Sigmoid colon (tissue), 7 donors: ENCODE measurements at places on chromosomes 1 and 21. TPM values are rescaled to one million over a fixed set of nuclear protein-coding genes. Genes with fewer than 3 reads are reported as not detected.

- DNase-seq: no peak
These were observed 23.3 kb upstream of the SRSF10 start for GRCh38 chr1:24003331-24003972.

DNA sequence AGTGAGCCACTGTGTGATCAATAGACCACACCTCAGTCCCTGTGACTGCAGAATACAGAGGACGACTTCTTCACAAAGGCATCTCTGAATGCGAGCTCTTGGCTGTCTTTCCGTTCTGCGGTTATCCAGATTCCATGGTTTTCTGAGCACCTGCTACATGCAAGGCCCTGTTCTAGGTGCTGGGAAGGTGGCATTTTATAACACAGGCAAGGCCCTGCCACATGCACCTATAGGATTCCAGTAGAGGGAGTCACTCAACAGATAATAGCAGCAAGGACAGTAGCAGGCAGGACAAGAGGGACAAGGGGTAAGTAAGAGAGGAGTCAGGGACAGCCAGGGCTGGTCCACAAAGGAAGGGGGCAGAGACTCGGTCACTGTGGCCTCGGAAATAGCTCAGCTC, 9.0 kb downstream of the URB1 start:
- no peak for DNase-seq

DNA sequence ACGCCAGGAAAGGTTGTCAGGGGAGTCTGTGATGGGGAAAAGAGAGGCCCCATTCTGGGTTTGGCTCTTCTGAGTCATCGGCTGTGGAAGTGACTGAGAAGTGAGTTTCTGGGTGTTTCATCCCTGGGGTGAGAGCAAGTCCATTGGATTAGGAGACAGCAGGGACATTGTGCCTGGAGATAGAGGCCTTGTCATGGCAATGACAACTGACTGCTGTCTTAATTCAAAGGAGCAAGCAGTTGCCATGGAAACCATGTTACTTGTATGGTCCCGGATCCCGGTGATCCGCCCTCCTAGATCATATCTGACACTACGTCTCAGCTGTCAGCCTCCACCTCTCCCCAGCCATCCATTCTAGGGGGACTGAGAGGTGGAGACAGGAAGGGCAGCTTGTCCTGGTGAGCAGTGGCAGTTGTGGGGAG, 34.4 kb downstream of the KIAA0040 start:
- no peak for DNase-seq

DNA sequence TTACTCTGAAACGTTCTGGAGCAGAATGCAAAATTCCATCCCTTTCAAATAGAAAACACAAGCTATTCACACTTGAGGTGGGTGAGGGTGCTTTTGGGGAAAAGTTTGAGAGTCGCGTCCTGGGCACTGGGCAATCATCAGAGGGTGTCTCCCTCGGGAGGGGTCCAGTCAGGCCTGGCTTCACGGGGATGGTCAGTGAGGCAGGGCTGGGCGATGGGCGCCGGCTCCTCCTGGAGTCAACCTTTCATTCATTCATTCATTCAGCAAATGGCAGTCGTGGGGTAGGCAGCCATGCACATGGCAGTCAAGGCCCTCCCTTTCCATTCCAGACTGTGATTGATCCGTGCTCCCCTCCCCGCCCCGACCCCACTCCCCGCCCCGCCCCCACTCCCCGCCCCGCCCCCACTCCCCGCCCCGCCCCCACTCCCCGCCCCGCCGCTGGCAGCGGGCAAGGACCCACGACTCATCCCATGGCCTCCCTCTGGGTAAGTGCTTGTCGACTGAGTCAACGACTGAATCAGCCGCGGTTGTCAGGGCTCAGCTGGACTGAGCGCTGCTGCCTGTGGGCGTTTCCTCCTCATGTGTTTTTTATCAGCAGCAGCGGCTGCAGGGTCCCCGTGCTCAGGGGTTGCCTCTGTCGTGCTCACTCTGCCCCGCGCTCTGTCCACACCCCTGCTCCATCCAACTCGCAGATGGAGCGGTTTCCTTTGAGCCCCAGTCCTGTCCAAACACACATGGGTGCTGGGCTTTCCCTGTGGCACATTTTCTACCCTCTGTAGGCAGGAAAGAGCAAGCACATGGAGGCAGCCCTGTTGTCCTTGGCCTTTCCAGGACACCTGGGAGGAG, 12.5 kb upstream of the SPSB1 start:
- DNase-seq: peak; percentile 82

DNA sequence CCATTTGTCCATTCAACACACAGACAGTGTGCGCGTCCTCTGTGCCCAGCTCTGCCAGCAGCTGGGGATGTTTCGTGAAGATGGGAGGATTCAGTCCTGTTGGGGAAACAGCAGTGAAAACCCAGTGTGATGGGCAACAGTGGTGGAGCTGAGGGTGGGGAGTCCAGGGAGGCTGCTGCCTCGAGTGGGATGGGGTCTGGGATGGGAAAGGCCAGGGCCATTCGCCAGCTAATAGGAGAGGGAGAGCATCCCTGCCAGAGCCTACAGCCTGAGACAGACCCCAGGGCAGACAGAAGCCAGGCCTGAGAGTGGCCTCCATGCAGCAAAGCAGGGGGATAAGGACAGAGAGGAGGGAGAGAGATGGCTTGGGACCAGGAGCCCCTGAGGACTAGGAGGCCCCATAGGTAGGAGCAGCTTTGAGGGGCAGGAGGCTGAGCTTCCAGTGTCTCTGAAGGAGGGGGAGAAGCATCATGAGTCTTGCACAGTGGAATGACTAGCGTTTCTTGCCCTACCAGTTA, 252.6 kb downstream of the NPHP4 start:
- DNase-seq: peak; percentile 37

- no peak for DNase-seq
These were observed 42.5 kb downstream of the WDR4 start for GRCh38 chr21:42836767-42837301.

DNA sequence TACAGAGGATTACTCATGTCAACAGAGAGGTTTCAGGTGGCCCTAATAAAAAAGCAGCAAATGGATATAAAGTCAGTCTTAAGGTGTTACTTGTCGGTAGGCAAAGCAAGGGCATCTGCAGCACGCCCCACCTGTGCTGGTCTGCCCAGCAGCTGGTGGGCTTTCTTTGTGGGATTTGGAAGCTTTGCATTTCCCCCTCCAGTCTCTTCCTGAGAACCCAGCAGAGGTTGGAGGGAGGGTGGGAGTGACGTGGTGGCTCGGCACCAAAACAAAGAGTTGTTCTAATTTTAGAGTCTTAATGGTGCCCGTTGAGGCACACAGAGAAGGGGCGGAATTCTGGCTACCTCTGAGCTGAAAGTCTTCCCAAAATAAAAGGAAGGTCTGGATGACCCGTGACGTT, 4.8 kb upstream of the PCBP3 start:
- no peak for DNase-seq

- DNase-seq: no peak
These were observed 332.8 kb upstream of the ZRANB2 start for GRCh38 chr1:71413441-71414175.

GRCh38 chr1:116429821-116430374, 56.9 kb downstream of the ATP1A1 start:
- no peak for DNase-seq

- DNase-seq: no peak
These were observed 205.3 kb downstream of the FGGY start for GRCh38 chr1:59502009-59502691.

GRCh38 chr1:22201023-22201422, 58.1 kb upstream of the WNT4 start:
- DNase-seq: no peak

GRCh38 chr1:243420016-243420945, 164.4 kb downstream of the SDCCAG8 start:
- DNase-seq: no peak

- DNase-seq: no peak
These were observed 161.4 kb upstream of the TNR start for GRCh38 chr1:175904808-175905207.

DNA sequence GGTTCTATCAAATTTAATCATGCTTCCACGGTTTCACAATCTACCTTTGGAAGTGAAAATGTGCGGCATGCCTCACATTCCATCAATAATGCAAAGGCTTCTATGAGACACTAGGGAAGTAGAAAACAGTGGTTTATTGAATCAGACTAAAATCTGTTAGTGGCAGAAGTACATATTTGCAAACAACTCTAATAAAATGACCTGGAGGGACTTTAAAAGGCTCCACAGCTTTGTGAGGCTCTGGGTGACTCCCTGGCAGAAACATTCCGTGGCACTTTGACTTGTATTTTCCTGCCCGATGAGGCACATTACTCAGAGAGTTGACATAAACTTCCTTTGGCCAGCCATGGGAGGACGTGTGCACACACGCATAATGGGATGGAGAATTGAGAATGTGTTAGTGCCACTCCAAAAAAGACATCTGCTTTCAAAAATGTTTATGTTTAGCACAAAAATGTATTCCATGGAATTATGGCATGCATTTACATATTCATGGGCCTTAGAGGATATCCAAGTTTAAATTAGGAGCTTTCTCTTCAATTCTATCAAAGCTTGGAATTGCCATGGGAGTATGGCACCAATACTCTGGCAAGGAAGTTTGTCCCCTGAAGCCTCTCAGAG, 60.0 kb upstream of the SSX2IP start:
- DNase-seq: no peak

DNA sequence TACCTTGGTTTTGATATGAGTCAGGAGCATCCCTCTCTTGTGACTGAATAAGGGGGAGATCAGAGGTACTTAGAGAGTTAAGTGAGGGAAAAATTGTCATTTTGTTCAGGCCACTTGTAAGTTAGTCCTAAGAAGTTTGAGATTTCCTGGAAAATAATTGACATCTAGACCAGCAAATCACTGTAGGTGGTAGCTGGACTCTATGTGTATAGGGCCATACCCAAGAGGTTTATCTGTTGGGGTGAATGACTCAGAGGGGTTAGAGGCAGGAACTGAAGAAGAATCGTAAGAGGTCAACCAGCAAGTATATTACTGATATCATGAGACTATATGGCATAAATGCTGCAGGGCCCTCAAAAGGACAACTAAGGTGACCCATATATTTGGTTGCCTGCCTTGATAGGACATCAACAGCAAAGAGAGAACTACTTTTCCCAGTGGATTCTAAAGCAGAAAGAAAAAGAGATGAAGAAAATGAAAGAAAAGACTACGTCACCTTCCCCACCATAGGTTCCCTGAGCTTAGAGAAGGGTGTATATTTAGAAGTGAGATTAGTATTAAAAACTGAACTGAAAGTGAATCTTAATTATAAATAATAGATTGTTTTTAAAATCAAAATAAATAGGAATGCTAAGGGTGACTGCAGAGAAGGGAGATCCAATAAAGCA, 8.0 kb upstream of the RNPC3 start:
- no peak for DNase-seq

DNA sequence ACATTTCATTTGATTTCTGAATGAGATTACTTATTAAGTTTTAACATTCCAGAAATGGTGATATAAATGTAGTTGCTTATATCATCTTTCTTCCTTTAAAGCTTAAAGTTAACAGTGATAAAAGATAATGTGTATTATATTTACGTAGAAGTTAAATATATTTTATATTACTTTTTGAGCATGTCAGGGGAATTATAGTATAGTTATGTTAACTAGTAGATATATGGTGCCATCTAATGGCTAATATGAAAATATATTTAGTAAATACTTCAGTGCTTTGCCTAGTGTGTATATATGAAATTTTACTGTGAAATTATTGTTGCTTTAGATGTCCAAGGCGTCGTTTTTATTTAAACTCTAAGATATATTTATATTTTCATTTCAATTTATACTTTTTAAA, 51.5 kb downstream of the SYT14 start:
- DNase-seq: no peak

DNA sequence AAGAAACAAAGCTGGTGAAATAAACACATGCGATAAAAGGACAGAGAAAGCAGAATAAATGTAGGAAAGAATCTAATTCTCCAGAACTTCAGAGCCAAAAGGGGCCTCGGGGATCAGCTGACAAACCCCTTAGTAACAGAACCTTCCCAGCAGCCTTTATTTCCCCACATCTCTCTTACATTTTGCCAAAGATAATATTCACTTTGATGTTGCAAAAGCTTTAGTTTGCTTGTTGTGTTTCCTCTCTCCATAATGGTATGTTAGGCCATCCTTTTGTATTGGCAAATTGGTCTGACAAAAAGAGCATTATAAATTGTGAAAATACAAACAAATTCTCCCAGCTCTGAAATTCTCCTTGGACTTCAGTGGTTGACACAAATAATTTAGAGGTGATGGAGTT, 54.9 kb downstream of the OPTC start:
- DNase-seq: no peak

- no peak for DNase-seq
These were observed 89.8 kb downstream of the TMEM200B start for GRCh38 chr1:29033829-29034466.

DNA sequence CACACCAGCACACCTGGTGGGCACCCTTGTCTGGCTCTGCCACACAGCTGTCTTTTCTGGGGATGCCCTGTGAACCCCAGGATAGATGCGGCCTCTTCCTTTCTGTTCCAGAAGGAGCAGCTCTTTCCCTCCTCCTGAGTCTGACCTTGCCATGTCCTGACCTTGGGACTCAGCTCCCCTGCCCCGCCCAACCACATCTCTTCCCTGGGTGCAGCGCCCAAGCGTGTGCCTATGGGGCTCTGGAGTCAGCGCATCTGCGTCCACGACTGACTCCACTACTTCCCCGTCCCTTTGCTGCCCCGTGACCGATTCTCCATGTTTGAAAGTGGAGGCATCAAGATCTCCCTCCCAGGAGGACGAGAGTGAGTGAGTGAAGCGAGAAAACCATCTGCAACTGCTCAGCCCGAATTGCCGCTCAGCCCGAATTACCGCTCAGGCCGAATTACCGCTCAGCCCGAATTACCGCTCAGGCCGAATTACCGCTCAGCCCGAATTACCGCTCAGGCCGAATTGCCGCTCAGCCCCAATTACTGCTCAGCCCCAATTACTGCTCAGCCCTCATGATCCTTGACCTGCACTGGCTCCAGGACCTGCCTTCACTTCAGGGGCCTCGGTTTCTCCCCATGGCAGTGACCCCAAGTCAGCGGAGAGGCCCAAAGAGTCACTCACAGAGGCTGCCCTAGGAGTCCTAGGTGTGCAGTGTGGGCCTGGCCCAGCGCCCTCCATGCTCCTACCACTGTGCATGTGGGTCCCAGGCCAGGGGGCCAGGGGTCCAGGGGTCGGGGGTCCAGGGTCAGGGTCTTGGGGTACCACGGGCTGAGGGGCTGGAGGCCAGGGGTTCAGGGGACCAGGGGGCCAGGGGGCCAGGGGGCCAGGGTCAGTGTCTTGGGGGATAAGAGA, 18.6 kb upstream of the TTC34 start:
- DNase-seq: no peak

ARHGEF16 gene
- 0.41 TPM for total RNA-seq

CD1C gene
- total RNA-seq: 4.3 TPM

CERS2 gene
- total RNA-seq: 82.0 TPM

LIN28A gene
- not detected for total RNA-seq

ANXA9 gene
- total RNA-seq: not detected

TSPAN1 gene
- total RNA-seq: 0.95 TPM

TFF1 gene
- 1.1 TPM for total RNA-seq

TSPAN2 gene
- total RNA-seq: 61.5 TPM

CYP4Z1 gene
- total RNA-seq: 0.36 TPM

RAB3B gene
- total RNA-seq: 1.5 TPM

IFFO2 gene
- 35.0 TPM for total RNA-seq
